Non-pigmented ciliary epithelial cell (primary cell): ENCODE measurements at places on chromosomes 12 and 14.

GRCh38 chr14:90319173-90319572 lies 12.6 kb downstream of the NRDE2 start:
- DNase-seq = no peak

GRCh38 chr12:122081083-122081696 lies 2.6 kb downstream of the MLXIP start:
- no peak for DNase-seq

GRCh38 chr14:95336192-95336760 lies 16.6 kb upstream of the CLMN start:
- no peak for DNase-seq

DNA sequence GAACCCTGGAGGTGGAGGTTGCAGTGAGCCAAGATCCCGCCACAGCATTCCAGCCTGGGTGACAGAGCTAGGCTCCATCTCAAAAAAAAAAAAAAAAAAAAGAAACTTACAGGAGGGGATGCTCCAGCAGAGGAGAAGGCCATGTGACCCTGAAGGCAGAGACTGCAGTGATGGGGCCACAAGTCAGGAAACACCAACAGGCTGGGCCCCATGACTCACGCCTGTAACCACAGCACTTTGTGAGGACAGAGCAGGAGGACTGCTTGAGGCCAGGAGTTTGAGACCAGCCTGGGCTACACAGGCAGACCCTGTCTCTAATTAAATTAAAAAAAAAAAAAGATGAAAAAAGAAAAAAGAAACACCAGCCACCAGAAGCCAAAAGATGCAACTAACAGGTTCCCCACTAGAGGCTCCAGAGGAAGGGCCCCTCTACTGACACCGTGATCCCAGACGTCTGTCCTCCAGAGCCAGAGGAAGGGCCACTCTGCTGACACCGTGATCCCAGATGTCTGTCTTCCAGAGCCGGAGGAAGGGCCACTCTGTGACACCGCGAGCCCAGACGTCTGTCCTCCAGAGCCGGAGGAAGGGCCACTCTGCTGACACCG lies 9.1 kb upstream of the GLT1D1 start:
- no peak for DNase-seq

DNA sequence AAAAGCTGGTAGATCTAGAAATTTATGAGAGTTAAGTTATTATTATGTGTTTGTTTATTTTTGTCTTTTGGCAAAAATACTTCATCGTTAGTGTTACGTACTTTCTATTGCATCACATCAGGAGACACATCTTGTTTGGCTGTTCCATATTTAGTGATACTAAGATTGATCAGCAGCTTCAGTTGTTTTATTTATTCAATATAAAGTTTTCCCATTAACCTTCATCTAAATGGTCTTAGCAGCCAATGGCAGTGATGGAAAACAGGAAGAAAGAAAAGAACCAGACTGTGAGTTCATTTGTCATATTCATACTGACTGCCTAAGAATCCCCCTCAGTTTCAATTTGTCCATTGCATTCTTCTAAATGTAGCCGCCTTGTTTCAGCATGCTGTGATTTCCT lies 122.3 kb downstream of the METTL25 start:
- DNase-seq = no peak

- peak; percentile 13 for DNase-seq
These were observed 123.1 kb downstream of the GALC start for GRCh38 chr14:87869619-87870583.

DNA sequence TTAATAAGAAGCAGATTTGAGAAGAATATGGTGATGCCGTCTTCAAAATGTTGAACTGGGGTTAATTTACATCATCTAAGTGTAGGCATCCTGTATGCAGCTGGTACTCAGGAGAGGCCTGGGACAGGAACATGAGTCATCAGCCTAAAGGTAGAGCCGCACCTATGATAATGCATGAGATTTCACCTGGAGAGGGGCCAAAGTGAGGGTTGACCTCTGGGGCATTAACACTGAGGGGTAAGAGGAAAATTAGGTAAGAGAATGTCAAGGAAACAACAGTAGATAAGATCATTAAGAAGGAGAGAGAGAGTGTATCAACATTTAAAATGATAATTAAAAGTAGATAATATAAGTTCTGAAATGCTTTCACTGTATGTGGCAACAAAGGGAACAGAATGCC lies 20.2 kb upstream of the SSTR1 start:
- DNase-seq = no peak

DNA sequence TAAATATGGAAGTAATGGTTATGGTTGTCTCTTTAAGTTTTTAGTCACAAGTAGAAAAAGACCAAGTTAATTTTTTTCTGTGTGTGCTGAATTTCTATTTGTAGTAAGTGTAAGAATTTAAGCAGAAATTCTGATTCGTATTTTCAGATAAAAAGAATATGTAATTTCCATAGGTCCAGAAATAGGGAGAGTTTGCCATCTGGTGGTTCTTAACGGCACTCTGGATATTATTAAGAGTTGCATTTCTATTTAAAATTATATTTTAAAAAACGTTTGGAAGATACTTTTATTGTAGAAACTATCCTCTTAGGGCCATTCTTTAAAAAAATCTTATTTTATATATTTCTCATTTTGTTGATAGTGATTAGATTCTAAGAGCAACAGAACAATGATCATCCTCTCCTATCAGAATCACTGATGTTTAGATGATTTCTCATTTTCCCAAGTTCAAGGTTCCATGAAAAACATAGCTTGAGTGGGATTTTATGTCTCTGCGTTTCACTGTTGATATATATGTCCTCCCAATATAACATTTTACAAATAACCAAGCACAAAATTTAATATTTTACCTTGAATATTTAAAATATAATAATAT lies 88.3 kb downstream of the LRRK2 start:
- DNase-seq = no peak

- peak; percentile 31 for DNase-seq
These were observed 159.4 kb downstream of the TSPAN9 start for GRCh38 chr12:3236345-3237187.

GRCh38 chr12:52860102-52860823 lies 11.5 kb upstream of the KRT78 start:
- no peak for DNase-seq

- DNase-seq = no peak
These were observed 522.3 kb downstream of the MED13L start for GRCh38 chr12:115755061-115755724.

GRCh38 chr12:64670919-64671639 lies 60.8 kb downstream of the RASSF3 start:
- DNase-seq = peak; percentile 45

DNA sequence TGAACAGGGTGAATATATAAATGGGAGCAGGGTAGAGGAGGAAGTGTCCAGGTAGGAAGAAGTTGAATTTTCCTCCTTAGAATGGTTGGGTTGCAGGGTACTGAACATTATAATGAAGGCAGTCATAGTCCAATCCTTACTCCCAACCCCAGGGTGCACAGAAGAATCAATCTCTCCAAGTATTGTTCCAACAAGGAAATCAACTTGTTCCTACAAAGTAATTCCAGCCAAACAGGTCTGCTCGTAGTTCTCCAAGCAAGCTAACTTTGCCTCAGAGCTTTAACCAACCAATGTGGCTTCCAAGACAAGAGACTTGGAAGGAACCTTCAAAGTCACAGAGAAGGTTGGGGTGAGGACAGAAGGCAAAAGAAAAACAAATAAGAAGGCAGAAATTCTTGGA lies 527.2 kb downstream of the MED13L start:
- no peak for DNase-seq

DNA sequence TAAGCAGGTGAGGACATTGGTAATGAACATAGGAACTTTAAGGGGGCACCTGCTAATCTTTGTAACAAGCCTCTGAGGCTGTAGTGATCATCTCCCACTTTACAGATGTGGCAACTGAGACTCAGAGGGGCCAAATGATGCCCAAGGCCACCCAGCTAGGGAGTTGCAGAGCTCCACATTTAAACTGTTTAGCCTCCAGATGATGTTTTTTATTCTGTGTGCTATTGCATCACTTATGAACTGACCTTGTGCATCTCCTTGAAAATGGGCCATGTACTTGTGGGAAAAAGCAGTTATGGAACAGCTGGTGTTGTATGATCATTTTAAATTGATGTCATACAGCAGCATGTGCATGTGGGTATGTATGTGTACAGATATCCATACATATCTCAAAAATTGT lies 41.4 kb downstream of the TPCN1 start:
- DNase-seq = no peak

GRCh38 chr14:92475451-92476187 lies 38.0 kb upstream of the RIN3 start:
- no peak for DNase-seq

GRCh38 chr14:90732139-90732538 lies 84.1 kb downstream of the TTC7B start:
- DNase-seq = no peak

GRCh38 chr12:76449583-76449982 lies 101.4 kb upstream of the BBS10 start:
- DNase-seq = peak; percentile 37

GRCh38 chr12:84738481-84738972 lies 174.1 kb downstream of the SLC6A15 start:
- no peak for DNase-seq

DNA sequence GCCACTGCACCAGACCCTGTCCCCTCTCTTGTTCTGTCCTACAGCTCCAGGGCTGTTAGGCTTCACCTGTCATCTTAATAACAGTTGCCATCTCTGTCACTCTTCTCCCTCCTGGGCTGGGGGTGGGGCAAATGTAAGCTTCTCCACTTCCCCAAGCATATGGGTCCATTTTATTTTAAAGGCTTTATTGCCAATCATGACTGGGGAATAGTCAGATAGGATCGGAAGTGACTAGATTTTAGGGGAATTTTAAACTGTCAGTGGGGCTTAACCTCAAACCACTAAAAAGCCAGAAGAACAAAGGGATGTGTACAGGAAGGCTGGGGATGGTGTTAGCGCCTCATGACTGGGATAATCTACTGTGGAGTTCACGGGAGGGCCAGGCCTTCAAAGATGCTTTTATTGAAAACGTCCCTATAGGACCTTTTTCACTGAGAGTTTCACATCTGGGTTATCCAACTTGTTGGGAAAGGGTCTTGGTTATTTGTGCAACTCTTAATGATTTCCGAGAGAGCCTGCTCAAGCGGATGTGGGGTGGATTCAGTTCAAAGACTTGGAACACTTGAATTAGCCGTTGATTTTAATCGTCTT lies 41.6 kb downstream of the CHST11 start:
- peak; percentile 77 for DNase-seq

DNA sequence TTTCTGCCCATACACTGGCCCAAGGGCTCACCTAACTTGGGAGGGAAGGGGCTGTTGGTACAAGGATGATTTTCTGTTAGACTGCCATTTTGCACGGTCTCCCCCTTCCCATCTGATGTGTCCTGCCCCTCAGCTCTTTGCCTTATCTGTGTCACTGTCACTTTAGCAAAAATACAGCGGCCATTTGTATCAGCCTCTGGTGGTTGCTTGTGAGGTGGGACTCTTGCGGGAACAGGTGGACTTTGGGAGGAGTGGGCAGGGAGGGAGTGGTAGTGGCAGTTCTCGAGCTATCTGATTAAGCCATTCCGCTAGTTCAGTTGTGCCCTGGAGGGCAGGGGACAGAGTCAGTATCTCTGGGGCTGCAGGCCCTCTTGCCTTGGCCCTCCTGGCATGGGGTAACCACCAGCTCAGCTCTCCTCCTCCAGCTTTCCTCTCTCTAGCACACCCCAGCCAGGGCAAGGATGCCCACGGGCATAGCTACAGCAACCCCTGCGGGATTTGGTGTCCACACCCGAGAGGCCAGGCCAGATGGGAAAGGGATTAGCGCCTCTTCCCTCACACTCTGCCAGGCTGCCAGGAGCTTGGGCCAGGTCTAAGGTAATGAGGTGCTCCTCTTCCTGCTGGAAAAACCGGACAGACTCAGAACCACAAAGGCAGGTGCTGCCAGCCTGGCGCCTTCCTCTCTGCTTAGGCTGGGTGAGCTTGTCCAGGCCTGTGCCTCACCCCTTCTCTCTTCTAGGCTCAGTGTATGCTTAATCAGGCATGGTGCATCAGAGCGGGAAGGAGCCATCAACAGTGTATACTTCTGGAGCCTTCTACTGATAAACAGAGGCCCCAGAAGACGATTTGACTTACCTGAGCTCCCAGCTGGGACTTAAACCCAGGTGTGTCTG lies 8.7 kb downstream of the SLC48A1 start:
- DNase-seq = no peak

DNA sequence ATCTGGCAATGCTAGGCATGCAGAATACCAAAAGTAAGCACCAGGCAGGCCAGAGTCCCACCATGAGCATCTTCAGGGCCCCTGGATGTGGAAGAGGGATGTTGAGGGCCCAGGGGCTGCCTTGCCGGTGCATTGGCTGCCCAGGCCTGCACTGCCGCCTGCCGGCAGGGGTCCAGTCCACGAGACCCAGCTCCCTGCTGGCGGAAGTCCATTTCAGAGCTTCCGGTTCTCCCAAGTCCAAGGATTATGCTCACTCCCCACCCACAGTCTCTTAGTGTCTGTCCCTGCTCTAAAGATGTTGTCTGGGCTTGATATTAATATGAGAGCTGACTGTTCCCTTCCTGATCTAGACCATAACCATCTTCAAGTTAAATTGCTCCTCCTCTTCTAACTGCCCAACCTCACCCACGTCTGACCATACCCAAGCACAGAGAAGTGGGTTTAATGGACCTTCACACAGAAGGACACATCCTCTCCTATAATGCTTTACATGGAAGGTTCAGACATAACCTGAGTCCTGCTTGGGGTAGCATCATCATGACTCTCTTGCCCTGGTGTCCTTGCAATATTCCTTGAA lies 117.4 kb downstream of the DAD1 start:
- no peak for DNase-seq
